Upper lobe of right lung (tissue), 1 donor: ENCODE measurements at places on chromosomes 6 and 20.

DNA sequence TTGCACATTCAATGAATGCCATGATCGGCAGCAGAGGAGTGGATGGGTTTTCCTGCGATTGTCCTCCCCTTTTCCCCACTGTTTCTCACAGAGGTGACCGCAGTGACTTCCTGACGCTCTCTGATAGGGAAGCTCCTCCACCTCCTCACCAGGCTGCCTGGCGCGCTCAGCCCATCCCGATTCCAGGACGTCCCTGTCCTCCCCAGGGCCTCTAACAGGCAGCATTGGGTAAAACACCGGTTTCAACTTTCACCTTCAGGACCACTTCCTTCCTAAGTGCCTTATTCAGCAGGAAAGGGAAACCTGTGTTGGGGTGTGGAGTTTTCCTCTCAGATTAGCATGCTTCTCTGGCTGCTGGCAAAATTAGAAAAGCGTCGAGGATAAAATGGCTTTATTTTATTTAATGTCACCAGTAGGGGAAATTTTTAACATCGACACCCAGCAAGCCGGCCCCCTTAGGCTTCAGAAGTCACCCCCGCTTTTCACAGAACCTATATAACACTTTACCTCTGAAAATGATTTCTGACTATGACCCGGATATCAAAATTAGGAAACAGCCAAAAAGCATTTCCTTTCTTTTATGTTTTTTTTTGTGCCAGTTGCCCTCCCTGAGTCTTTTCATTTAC lies 570.4 kb upstream of the GJE1 start:
- DNase-seq, result peak; percentile 66
- peaks cover 7% of the 10 kb centered on the region for H3K4me1 ChIP-seq
- no peaks in the 10 kb centered on the region for H3K27me3 ChIP-seq
- H3K27ac ChIP-seq, result peak overlapping the region; percentile 25

- H3K4me1 ChIP-seq, result no peaks in the 10 kb centered on the region
- H3K4me3 ChIP-seq, result no peak overlapping the region
- no peaks in the 10 kb centered on the region for H3K27me3 ChIP-seq
- H3K36me3 ChIP-seq, result no peaks in the 10 kb centered on the region
These were observed 196.1 kb downstream of the UBE3D start for GRCh38 chr6:82869493-82869892.

DNA sequence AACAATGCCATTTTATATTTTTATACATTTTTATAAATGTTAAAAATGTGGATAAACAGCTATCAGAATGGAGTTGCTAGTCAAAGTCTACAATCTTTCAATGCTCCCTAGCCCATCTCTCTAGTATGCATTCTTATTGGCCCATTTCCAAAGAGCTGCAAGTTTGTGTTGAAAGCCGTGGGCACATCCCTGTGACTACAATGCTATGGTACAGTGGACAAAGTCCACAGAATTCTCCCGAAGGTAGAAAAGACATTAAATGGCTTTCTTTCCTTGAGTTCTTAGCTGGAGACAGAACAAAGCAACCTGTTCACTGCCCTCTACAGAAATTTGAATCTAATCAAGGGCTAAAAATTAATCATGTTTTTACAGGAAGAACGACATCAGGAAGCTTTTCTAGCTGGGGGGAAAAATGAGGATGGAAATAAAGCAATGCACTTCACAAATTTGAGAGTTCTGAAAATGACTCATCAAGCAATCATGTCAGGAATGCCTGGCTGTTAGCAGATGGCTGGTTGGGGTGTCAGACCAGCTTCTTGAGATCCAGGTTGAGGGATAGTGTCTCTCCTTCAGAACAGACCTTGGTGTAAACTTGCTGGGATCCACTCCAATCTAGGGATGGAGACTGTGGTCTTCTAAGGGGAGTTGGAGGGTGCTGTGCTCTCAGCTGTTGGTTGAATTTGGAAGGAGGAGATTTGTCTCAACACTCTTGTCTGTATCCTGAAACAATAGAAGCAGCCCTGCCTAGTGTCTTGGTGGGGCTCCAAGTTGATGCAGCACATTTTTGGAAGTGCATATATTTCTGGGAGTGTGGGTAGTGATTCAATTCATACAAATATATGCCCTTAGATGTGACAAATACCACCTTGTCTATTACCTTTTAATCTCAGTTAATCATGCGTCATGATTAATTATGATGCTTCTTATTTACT lies 143.4 kb upstream of the PHACTR1 start:
- no peak overlapping the region for H3K27ac ChIP-seq
- H3K4me1 ChIP-seq, result peaks cover 13% of the 10 kb centered on the region

DNA sequence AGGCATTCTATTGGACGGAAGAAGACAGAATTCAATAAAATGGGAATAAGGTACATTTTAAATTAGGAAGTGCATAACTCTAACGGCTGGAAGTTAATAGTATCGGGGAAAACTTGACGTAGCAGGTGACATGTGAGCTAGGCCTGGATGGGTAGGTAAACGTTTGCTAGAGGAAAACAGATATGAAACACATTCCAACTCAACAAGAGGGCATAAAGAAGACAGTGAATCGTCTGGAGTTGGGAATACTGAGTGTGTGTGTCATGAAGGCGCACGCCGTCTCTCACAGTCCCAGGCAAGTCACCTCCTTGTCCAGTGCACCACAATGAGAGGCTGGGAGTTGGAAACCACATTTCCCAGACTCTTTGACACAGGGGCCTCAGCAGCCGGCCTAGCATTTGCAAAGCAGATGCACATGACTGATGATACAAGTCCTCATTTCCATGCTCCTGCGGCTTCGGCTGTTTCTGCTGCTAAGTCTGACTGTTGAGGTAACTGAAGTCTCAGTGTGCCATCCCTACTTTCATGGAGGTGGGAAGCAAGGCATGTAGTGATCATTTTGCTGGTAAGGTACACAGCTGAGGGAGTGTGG lies 16.5 kb upstream of the NHSL1 start:
- no peaks in the 10 kb centered on the region for H3K27me3 ChIP-seq
- no peak overlapping the region for H3K27ac ChIP-seq
- no peak for DNase-seq
- no peaks in the 10 kb centered on the region for H3K4me1 ChIP-seq
- no peak overlapping the region for H3K4me3 ChIP-seq
- H3K36me3 ChIP-seq, result no peaks in the 10 kb centered on the region

DNA sequence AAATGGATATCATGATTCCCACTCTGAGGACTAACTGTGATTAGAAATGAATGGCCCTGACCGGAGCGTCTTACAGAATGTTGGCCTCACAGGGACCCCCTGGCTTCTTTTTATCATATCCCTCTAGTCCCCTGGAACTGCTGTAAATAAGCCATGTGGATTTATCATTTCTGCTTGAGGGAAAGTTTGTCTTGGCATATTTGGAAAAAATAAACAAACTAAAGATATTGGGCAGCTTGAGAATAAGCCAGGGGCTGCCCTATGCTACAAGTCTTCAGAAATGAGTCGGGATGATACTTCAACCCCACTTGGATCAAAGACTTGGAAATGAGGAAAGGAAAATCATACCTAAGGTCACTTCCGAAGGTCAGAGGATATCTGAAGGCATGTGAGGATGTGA lies 179.1 kb downstream of the THBS2 start:
- peak overlapping the region; percentile 14 for H3K27ac ChIP-seq
- no peaks in the 10 kb centered on the region for H3K36me3 ChIP-seq
- H3K4me3 ChIP-seq, result no peak overlapping the region
- no peaks in the 10 kb centered on the region for H3K27me3 ChIP-seq

- no peak overlapping the region for H3K27ac ChIP-seq
- H3K36me3 ChIP-seq, result peaks cover 94% of the 10 kb centered on the region
- H3K27me3 ChIP-seq, result no peaks in the 10 kb centered on the region
- no peaks in the 10 kb centered on the region for H3K4me1 ChIP-seq
- H3K4me3 ChIP-seq, result no peak overlapping the region
These were observed 31.4 kb downstream of the TMEM181 start for GRCh38 chr6:158591134-158591809.

- no peak overlapping the region for H3K4me3 ChIP-seq
- no peaks in the 10 kb centered on the region for H3K27me3 ChIP-seq
- DNase-seq, result peak; percentile 76
- H3K4me1 ChIP-seq, result no peaks in the 10 kb centered on the region
- H3K27ac ChIP-seq, result peak overlapping the region; percentile 47
- peaks cover 99% of the 10 kb centered on the region for H3K36me3 ChIP-seq
These were observed 11.9 kb downstream of the PCIF1 start for GRCh38 chr20:45946149-45946970.

DNA sequence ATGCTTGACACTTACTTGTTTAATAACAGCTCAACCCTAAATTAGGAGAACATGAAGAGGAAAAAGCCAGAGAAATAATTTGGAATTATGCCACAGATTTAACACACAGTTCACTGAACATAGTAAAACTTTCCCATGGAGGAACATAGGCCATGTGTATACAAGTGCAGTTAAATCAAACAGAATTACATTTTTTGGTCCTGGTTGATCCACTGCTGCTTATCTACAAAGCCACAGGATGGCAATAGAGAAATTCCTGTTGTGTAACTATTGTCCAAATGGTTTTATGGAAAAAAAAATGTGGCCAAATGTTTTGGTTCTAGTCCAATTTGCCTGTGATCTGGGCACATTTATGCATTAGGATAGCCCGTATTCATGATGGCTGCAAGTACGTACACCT lies 136.8 kb downstream of the ALDH8A1 start:
- no peaks in the 10 kb centered on the region for H3K27me3 ChIP-seq
- H3K4me3 ChIP-seq, result no peak overlapping the region
- H3K4me1 ChIP-seq, result no peaks in the 10 kb centered on the region
- no peak overlapping the region for H3K27ac ChIP-seq
- DNase-seq, result no peak

DNA sequence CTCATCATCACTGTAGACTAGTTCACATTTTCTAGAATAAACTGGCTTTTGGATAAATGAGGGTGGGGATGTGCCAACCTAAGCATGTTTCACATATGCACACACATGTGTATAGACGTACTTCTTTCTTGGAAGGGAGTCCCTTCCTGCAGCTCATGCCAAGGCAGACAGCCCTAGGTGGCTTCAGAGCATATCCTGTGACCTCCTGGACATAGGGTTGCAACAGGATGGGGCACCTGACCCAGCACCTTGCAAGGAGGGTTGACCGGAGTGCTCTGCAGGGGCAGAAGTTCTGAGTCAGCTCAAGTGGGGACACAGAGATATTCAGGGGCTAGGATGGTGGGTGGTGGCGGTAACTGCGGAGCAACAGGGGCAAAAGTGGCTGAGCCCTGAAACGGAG lies 68.6 kb upstream of the RALGAPA2 start:
- H3K4me3 ChIP-seq, result no peak overlapping the region
- no peaks in the 10 kb centered on the region for H3K27me3 ChIP-seq
- DNase-seq, result no peak

DNA sequence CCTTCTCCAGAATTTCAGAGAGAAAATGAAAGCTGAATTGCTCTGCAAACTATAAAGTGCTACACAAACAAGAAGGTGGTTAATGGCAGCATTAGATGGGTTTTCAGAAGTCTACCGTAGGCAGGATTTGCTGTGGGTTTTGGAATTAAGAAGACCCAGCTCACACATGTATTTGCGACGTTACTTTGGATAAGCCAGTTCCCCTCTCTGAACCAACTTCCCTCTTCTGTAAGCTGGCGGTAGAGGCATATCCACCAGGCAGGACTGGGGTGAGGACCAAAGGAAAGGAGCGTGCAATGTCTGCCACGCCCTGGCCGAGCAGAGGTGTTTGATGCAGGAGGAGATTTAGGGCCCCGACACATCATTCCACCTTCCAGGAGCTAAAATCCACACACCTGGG lies 6.9 kb downstream of the RSPO4 start:
- no peaks in the 10 kb centered on the region for H3K4me1 ChIP-seq
- H3K27ac ChIP-seq, result no peak overlapping the region
- no peak overlapping the region for H3K4me3 ChIP-seq

- H3K36me3 ChIP-seq, result no peaks in the 10 kb centered on the region
- no peak overlapping the region for H3K4me3 ChIP-seq
- H3K27ac ChIP-seq, result peak overlapping the region; percentile 19
- H3K27me3 ChIP-seq, result no peaks in the 10 kb centered on the region
- peaks cover 9% of the 10 kb centered on the region for H3K4me1 ChIP-seq
These were observed 61.0 kb upstream of the NHSL1 start for GRCh38 chr6:138560130-138560860.

GRCh38 chr6:92559003-92559402 lies 860.4 kb downstream of the EPHA7 start:
- H3K4me1 ChIP-seq, result no peaks in the 10 kb centered on the region
- no peaks in the 10 kb centered on the region for H3K27me3 ChIP-seq
- H3K36me3 ChIP-seq, result no peaks in the 10 kb centered on the region
- no peak overlapping the region for H3K4me3 ChIP-seq

DNA sequence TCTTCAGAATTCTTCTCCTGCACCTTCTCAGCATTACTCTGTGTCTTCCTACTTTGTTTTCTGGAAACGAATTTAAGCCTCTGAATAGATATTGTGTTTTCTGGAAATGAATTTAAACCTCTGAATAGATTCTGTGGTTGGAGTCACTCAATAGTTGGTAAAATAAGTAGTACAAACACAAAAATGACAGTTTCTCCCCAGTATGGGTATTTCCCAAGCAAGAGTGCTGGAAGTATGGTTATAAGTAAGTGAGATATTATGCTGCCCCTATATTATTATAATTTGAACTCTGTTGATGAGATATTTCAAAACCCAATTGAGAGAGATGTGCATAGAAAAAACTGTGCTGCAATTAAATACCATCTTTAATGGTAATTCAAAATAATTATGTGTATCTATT lies 94.9 kb downstream of the TINAG start:
- H3K27ac ChIP-seq, result no peak overlapping the region
- no peaks in the 10 kb centered on the region for H3K36me3 ChIP-seq
- H3K27me3 ChIP-seq, result no peaks in the 10 kb centered on the region
- no peaks in the 10 kb centered on the region for H3K4me1 ChIP-seq
- DNase-seq, result no peak
- H3K4me3 ChIP-seq, result no peak overlapping the region

GRCh38 chr20:9156529-9157280 lies 87.8 kb downstream of the PLCB4 start:
- H3K4me3 ChIP-seq, result no peak overlapping the region
- H3K27me3 ChIP-seq, result no peaks in the 10 kb centered on the region
- H3K36me3 ChIP-seq, result no peaks in the 10 kb centered on the region
- DNase-seq, result no peak
- H3K27ac ChIP-seq, result no peak overlapping the region

- H3K27me3 ChIP-seq, result no peaks in the 10 kb centered on the region
- no peak overlapping the region for H3K27ac ChIP-seq
- no peak overlapping the region for H3K4me3 ChIP-seq
- no peaks in the 10 kb centered on the region for H3K4me1 ChIP-seq
- DNase-seq, result no peak
- no peaks in the 10 kb centered on the region for H3K36me3 ChIP-seq
These were observed 53.8 kb upstream of the HDAC2 start for GRCh38 chr6:114024746-114025145.

- no peak overlapping the region for H3K27ac ChIP-seq
- H3K36me3 ChIP-seq, result no peaks in the 10 kb centered on the region
- H3K4me3 ChIP-seq, result no peak overlapping the region
- DNase-seq, result no peak
- H3K27me3 ChIP-seq, result no peaks in the 10 kb centered on the region
These were observed 1202.0 kb upstream of the ADGRB3 start for GRCh38 chr6:67433124-67433523.

DNA sequence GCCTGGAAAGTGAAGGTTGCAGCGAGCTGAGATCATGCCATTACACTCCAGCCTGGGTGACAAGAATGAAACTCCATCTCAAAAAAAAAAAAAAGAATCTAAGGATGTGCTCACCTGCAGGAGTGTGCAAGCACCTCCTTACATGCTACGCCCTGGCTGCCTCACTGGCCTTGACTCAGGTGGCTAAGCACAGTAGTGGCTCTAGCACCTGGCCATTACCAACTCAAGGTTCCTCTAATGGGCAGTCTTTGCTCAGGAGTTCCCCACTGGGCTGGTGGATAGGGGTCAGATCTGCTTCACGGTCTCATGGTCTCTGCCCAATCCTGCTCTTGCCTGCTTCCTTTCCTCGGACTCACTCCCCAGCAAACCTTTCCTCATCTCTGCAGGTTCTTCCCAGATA lies 39.7 kb downstream of the KCNK17 start:
- DNase-seq, result no peak
- H3K36me3 ChIP-seq, result no peaks in the 10 kb centered on the region
- H3K27ac ChIP-seq, result no peak overlapping the region
- H3K4me3 ChIP-seq, result no peak overlapping the region
- no peaks in the 10 kb centered on the region for H3K27me3 ChIP-seq
